ENCODE measurements at places on chromosomes 2 and 18. TPM values are rescaled to one million over a fixed set of nuclear protein-coding genes. Genes with fewer than 3 reads are reported as not detected.
A peak's percentile ranks its signal among the peaks of the same experiment; 100 is the strongest.

C2orf66 gene
- total RNA-seq = 0.27 TPM

DNA sequence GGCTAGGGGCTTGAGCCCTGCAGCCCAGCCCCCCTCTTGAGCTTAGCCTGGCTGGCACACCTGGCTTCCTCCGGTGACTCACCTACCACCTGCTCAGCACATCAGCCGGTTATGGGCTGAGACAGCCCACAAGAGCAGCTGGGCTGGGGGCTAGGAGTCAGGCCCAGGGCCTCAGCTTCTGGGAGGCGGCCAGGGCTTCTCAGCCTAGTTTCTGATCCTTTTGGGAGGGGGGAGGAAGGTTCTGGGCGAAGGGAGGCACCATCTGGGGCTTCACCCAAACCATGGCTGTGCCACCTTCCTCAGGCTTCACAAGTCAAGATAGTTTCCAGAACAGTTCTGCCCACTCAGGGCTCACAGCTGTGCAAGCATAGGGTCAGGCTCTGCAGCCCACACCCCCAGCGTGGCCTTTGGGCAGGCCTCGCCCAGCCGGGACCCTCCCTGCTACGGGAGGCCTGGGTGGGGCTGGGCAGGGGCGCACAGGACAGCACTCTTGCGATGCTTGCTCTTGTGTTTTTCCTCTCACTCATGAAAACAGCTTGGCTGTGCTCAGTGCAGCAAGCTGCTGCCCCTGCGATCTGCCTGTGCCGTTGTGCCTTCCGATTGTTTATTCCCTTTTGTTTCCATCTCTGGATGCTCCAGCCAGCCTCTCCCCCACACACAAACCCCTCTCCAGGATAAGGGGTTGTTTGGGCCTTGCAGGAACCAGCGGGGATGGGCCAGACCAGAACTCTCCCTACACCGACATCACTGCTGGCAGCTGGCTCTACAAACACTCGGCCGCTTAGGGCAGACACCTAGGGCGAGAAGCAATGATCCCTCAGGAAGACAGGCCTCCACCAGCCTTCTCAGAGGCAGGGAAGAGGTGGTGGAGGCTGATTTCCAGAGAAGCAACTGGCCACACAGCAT, 26.1 kb upstream of the SEMA4C start:
- no peak for DNase-seq

DNA sequence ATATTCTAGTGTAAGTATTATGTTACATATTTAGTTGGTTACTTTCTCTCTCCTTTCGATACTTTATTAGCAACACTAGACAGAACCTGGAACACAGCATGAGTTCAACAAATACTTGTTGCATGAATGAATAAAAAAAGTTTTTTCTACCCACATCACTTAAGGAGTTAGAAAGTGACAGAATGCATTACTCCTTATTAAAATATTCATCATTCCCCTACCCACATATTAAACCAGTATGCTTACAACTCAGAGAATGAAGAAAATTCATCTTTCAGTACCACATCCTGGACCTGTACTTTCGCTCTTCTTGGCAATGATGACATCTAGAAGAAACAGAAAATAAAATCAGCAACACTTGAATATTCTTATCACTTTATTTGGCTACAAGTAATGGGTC, 6.0 kb downstream of the SRBD1 start:
- DNase-seq = no peak

MEIS1 gene
- total RNA-seq = 0.86 TPM

DNA sequence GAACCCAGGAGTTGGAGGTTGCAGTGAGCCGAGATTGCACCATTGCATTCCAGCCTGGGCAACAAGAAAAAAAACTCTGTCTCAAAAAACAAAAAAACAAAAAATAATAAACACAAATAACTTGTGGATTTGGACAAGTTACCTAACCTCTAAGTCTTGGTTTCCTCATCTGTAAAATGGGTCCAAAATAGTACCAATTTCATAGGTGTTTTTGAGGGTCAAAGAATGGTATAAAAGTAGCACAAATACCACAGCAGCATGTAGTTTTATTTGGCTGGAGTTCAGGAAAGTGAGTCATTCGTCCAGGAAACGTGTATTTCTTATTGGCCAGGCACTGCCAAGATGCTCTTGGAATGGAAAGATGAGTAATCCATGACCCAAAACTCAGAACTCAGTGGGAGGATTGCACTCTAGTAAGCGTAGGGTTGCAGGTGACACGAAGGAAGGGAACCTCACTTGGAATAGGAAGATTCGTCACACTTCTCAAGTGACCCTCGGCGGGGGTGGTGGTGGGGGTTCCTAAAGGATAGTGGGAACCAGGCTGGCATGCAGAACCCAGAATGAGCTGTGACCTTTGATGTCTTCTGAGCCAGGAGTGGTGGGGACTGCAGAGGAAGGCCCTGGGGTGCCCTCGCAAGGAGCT, 24.4 kb downstream of the GRHL1 start:
- no peak for DNase-seq

- DNase-seq = no peak
These were observed 80.8 kb upstream of the CERS6 start for GRCh38 chr2:168375195-168375798.

DNA sequence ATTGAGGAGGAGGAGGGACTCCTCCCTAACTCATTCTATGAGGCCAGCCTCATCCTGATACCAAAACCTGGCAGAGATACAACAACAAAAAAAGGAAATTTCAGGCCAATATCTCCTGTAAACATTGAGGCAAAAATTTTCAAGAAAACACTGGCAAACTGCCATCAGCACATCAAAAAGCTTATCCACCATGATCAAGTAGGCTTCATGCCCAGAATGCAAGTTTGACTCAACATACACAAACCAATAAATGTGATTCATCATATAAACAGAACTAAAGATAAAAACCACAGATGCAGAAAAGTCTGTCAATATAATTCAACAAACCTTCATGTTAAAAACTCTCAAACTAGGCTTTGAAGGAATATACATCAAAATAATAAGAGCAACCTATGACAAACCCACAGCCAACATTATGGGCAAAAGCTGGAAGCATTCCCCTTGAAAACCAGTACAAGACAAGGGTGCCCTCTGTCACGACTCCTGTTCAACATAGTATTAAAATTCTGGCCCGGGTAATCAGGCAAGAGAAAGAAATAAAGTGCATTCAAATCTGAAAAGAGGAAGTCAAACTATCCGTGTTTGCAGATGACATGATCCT, 1014.3 kb downstream of the CBLN2 start:
- DNase-seq = no peak

DNA sequence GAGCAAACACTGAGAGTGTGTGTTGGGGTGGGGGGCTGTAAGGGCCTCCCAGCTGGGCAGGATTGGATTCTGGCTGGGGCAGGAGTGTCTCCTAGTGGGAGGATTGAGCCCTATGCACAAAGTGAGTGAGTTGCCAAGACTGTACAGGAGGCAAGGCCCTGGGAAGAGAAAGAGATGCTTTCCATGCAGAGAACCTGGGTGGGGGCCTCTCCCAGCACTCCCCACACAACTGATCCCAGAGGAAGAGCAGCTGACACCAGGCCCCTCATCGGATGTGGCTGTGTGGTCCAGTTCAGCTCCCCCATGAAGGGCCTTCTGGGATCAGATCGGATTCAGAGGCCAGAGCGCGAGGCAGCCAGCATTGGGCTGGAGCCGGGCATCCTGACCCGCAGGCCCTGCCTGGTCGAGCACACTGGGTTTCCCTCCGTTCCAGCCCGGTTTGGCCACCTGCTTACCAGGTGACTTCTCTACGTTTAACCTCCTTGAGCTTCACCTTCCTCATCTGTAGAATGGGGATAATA, 49.4 kb upstream of the FAHD2A start:
- DNase-seq = peak; percentile 73

DNA sequence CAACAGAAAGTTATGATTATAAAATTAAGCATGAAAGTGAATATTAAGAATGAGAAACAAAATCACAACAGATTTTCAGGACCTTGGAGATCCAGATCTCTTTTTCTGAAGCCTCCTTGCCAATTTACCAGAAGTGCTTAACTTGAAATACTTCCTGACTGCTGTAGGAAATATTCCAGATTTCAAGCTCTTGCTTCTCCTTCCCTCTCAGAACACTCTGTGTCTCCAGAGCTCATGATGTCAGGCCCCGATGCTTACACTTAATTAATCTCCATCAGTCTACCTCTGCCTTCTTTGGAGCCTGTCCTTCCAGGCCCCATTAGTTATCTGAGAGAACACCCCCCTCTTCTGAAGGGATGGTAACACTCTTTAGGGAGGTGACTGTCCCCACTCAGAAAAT, 20.7 kb upstream of the NT5C1B start:
- no peak for DNase-seq

PREB gene
- 46.3 TPM for total RNA-seq

PTCD3 gene
- total RNA-seq = 71.8 TPM

- DNase-seq = no peak
These were observed 68.9 kb upstream of the FZD7 start for GRCh38 chr2:201964631-201965206.

DNA sequence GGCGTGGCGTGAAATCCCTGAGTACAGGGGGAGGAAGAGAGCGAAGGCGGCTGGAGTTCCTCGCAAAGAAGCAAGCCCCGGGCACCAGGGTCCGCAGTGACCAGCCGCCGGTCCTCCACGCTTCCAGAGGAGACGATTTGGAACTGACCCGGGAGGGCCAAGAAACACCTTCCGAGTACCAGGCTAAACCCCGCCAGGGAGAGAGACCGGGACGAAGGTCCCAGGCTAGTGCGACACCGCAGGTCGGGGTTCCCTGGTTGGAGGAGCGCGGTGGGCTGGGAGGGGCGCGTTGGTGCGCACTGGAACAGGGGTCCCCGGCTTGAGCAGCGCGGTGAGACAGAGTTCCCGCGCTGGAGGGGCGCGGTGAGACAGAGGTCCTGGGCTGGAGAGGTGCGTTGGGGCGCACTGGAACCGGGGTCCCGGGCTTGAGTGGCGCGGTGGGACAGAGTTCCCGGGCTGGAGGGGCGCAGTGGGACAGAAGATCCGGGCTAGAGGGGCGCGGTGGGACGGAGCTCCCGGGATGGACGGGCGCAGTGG, 901 bp downstream of the WDFY1 start:
- no peak for DNase-seq

DNA sequence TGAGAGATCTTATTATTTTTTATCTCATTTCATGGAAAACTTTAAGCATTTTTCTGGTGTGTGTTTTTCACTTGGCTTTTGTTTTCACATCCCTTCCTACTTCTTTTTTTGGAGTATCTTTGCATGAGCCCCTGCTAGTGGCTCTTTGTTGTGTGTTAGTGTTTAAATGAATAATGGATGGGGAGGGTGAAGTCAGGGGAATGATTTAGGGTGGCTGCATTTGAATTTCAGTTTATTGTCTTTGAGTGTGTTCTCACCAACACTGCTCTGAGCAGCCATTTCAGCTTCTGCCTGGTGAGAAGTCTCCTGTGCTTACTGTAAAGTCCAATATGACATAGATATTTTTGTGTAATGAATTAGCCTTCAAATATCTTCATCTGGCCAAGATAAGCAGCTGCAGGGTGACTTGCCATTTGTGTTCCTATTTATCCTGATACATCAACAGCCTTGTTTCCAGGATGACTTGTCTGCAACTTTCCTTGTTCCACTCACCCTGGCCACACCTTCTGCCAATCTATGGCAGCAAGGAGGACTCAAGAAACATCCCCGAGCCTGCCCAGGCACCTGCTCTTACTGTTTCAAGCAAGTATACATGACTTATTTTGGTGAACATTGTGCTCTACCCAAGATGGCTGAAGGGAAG, 182.6 kb downstream of the PDE11A start:
- no peak for DNase-seq

LOXHD1 gene
- not detected for total RNA-seq

CREG2 gene
- not detected for total RNA-seq

MEMO1 gene
- total RNA-seq = 44.3 TPM

- DNase-seq = no peak
These were observed 5.4 kb downstream of the CD302 start for GRCh38 chr2:159792599-159792998.

Measured in osteocyte (in vitro differentiated cells).